ENCODE measurements at places on chromosomes 4 and X.

GRCh38 chr4:848803-849477 is 23.0 kb upstream of the CPLX1 start:
- H3K4me1 ChIP-seq: no peaks in the 10 kb centered on the region
- H3K27me3 ChIP-seq: no peaks in the 10 kb centered on the region
- H3K27ac ChIP-seq: no peak overlapping the region
- H3K36me3 ChIP-seq: peaks cover 5% of the 10 kb centered on the region
- no peak for DNase-seq
- no peak overlapping the region for H3K4me3 ChIP-seq

- no peak overlapping the region for H3K4me3 ChIP-seq
- no peak for DNase-seq
- no peaks in the 10 kb centered on the region for H3K4me1 ChIP-seq
Measured at GRCh38 chr4:127165971-127166370, 466.8 kb upstream of the INTU start.

GRCh38 chr4:93469560-93469959 is 359.0 kb upstream of the ATOH1 start:
- no peaks in the 10 kb centered on the region for H3K4me1 ChIP-seq
- no peak for DNase-seq
- no peaks in the 10 kb centered on the region for H3K27me3 ChIP-seq
- no peak overlapping the region for H3K27ac ChIP-seq

DNA sequence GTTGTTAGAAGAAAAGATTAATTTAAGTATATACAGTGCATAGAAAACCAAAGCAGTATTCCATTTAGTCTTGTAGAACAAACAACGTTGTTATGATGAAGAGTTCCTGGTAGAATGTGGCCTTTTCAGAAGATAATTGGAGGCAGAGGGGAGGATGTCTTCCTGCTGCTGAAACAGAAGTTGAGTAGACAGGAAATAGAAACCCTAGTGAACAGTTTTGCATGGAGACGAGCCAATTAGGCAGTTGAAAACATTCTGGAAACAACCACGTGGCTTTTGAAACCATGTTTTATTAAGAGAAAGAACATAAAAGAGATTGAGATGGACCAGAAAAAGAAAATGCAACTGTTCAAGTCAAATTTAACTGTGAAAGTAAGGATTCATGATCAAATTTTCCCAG is 325.2 kb downstream of the CAMK2D start:
- no peak overlapping the region for H3K4me3 ChIP-seq
- DNase-seq: no peak
- H3K4me1 ChIP-seq: peaks cover 3% of the 10 kb centered on the region
- H3K36me3 ChIP-seq: no peaks in the 10 kb centered on the region
- no peak overlapping the region for H3K27ac ChIP-seq

- no peaks in the 10 kb centered on the region for H3K27me3 ChIP-seq
- H3K4me1 ChIP-seq: no peaks in the 10 kb centered on the region
- no peak overlapping the region for H3K4me3 ChIP-seq
- DNase-seq: no peak
- no peaks in the 10 kb centered on the region for H3K36me3 ChIP-seq
Measured at GRCh38 chr4:71251261-71251660, 87.6 kb upstream of the SLC4A4 start.

All from iPS DF 6.9 (cell line).